NCI-H446 treated with DMSO at 0.1 percent for 48 hours (cell line): ENCODE measurements at places on chromosomes 16 and 17.

DNA sequence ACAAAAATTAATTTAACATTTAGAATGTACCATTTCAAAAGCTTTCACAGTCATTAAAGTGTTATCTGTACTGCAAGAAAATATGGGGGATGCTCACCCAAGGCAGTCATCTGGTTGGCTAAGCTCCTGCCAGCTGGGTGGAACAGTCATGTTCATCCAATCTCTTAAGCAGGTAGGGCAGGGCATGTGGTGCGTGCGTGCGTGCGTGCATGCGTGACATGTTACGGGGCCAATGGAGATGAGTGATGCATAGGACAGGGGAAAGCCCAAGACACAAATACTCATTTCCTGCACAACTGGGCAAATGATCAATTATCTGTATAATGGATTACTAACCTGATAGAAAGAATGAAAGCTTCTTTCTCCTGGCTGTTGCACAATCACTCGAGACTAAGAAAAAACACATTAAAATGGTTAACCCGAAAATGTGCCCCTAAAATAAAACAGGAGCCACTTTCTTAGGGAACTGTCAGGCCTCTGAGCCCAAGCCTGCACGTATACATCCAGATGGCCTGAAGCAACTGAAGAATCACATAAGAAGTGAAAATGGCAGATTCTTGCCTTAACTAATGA is 104.4 kb downstream of the MYO1D start:
- no peak for DNase-seq

- DNase-seq = no peak
These were observed 21.8 kb downstream of the CDH8 start for GRCh38 chr16:62014319-62014923.

GRCh38 chr17:263773-264172 is 82.3 kb upstream of the DOC2B start:
- DNase-seq = no peak

- DNase-seq = no peak
These were observed 3.8 kb upstream of the C1QL1 start for GRCh38 chr17:44971776-44972483.

GRCh38 chr16:52912565-52913173 is 140.0 kb downstream of the CHD9NB start:
- peak; percentile 19 for DNase-seq

- DNase-seq = no peak
These were observed 42.2 kb downstream of the RPTOR start for GRCh38 chr17:80586846-80587228.

GRCh38 chr17:9994761-9995160 is 89.7 kb upstream of the RCVRN start:
- no peak for DNase-seq

- no peak for DNase-seq
These were observed 2.4 kb downstream of the FXR2 start for GRCh38 chr17:7612294-7612640.

- DNase-seq = no peak
These were observed 40.8 kb downstream of the YPEL2 start for GRCh38 chr17:59372138-59372751.

GRCh38 chr17:42518046-42518754 is 17.8 kb upstream of the NAGLU start:
- peak; percentile 83 for DNase-seq

GRCh38 chr16:57682809-57683635 is 11.6 kb upstream of the DRC7 start:
- no peak for DNase-seq

- DNase-seq = no peak
These were observed 13.3 kb upstream of the RBBP6 start for GRCh38 chr16:24525970-24526559.

DNA sequence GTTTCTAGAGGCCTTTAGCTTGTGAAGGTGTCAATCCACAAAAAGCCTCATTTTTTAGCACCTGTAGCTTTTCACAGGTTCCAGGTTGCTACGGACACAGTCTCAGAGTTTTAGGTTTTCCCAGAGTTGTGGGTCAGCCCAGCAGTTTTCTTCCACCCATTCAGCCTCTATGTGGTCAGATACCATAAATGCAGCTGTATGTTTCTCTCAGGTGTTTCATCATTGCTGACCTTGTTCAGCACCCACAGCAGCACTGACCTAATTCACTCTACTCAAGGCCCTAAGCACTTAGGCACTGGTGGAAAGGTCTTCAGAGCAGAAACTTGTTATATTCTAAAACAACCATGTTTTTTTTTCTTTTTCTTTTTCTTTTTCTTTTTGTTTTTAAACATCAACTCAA is 15.0 kb upstream of the SPACA3 start:
- no peak for DNase-seq

DNA sequence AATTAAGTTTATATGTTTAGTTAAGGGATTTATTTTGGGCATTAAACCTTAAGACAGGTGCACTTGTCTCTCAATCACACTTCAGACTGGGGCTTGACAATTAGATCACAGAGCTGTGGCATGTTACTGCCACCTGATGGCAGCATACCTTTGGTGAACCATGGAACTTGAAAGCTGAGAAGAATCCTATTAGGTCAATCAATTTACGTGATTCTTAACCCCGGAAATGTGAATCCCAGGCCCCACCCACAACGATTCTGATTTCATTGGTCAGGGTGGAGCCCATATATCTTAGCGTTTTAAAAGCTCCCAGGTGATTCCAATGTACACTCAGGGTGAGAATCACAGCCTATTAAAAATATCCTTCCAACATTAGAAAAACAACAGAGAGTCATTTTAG is 91.0 kb downstream of the GSG1L start:
- DNase-seq = no peak

- no peak for DNase-seq
These were observed 17.4 kb downstream of the CD300LG start for GRCh38 chr17:43864161-43864984.

- DNase-seq = no peak
These were observed 70.6 kb upstream of the HS3ST2 start for GRCh38 chr16:22743401-22743800.

- no peak for DNase-seq
These were observed 21.1 kb downstream of the NPTX1 start for GRCh38 chr17:80455336-80455710.

GRCh38 chr16:30351001-30351441 is 4.1 kb downstream of the CD2BP2 start:
- DNase-seq = no peak

DNA sequence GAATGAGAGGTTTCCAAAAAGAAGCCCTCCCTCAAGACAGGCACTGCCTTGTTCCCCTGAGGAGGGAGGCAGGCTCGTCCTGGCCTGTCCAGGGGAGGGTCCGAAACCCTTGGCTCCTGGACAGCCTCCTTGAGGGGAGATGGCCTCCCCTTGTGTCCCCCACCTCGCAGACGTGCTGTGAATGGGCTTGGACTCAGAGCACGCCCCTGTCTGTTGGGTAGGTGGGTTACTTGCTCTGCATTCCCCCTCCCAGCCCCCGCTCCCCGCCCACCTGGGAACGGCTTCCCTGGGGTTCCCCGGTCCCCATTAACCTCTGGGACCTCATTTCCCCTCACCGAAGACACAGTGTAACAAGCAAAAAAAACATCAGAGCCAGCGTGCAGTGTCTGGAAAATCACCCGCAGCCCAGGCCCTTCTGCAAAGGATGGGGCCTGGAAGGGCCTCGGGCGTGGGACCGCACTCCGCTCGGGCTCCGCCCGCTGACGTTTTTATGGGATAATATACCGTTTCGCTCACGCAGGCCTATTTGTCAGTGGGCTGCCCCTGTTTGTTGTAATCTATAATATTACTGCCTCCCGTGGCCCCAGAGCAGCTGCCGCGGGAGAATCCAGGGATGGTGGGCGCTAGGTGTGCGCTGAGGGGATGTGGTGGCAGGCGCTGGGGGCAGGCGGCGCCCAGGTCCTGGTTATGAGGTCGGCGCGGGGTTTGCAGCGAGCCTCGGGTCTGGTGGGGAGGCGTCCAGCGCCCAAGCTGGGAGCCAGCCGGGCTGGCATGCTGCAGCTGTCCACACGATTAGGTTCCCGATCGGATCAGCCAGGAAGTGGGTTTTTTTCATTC is 11.1 kb downstream of the BAHCC1 start:
- no peak for DNase-seq

- no peak for DNase-seq
These were observed 21.3 kb upstream of the RGS9 start for GRCh38 chr17:65115839-65116238.

DNA sequence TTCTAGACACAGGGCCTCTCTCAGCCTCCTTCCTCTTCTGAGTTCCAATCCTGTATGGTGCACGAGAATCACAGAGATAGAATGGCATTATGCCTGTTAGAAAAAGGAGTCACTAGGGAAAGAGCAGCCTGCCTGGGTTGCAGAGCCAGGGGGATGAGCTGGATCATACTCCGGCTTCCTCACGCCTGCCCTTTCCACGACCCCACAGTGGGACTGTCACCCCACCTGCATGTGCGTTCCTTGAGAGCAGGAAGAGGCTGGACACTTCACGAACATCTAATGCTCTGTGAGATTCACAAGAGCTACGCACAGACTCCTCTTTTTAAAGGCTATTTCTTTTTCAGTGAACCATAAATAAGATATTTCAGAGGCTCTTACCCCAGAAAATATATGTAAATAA is 54.8 kb downstream of the N4BP1 start:
- no peak for DNase-seq

GRCh38 chr16:8951447-8952280 is 12.0 kb downstream of the USP7 start:
- no peak for DNase-seq

DNA sequence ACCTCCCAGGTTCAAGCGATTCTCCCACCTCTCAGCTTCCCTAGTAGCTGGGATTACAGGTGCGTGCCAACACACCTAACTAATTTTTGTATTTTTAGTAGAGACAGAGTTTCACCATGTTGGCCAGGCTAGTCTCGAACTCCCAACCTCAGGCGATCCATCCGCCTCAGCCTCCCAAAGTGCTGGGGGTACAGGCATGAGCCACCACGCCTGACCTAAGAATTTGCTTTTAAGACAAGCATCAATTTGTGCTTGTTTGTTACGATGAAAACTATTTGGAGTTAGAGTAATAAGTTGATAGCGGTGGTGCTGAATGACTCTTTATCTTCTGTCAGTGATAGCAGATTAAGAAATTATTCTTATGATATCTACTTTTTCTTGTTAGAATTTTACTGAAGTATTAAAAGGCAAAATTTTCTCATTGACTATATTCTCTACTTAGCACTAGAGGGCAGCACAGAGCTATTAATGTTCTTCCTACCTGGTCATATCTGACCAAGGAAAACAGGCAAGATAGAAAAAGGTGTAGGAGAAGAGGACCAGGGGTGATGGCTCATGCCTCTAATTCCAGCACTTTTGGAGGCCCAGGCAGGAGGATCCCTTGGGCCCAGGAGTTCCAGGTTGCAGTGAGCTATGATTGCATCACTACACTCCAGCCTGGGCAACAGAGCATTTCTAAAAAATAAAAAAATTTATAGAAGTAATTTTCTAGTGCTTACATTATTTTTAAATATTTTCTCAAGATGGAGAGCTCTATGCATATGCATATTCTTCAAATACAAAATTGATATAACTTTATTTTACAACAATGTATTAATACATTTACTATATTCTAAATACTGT is 24.5 kb downstream of the STXBP4 start:
- DNase-seq = peak; percentile 41

- no peak for DNase-seq
These were observed 20.4 kb downstream of the ZNHIT3 start for GRCh38 chr17:36506831-36507230.
